ENCODE measurements at places on chromosomes 2 and 18. TPM values are rescaled to one million over a fixed set of nuclear protein-coding genes. Genes with fewer than 3 reads are reported as not detected.

- no peak for DNase-seq
Observed at GRCh38 chr2:176237456-176237855, 31.8 kb upstream of the MTX2 start.

- peak; percentile 58 for DNase-seq
Observed at GRCh38 chr2:145652571-145653545, 1132.9 kb upstream of the ZEB2 start.

DNA sequence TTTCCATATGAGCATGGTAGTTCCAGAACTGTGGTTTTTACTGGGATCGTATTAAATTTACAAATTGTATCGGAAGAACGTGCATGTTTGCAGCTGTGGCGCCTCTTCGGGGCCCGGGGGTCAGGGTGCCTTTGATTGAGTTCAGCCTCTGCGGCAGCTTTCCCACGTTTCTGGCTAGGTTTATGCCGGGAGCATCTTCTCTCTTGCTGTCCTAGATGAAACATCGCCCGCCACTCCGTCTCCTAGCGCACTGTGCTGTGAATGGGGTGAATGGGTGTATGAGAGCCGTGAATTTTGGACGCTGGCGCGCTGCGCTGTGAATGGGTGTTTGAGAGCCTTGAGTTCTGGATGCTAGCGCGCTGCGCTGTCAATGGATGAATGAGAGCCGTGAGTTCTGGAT, 12.3 kb downstream of the PDCD1 start:
- no peak for DNase-seq

DNA sequence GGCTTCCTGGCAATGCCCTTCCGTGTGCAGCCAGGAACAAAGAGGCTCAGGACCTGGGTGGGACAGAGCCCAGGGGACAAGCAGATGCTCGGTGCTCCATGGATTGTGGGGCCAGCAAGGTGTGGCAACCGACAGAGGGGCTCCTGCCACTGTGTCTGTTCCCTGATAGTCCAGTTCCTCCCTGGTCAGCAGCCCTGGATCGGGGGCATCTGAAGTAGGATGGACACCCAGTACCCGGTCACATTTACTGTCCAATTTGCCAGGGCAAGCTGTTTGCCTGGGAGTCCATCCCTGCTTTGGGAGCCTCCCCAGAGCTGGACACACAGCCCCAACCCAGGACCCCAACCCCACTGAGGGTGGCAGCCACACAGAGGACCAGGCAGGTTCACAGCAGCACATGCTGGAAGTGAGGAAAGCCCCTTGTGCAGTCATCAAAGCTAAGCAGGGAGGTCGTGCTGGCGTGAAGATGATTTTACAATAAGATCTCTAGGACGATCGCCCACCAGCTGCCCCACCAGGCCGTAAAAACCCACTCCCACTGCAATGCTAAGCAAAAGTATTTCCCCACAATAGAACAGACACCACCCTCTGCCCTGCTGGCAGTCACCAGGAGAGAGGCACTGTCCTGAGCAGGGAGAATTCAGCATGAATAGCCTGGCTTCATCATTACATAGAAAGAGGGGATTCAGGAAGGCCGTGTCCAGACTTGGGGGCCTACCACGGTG, 141.7 kb downstream of the NDUFA10 start:
- no peak for DNase-seq

DNA sequence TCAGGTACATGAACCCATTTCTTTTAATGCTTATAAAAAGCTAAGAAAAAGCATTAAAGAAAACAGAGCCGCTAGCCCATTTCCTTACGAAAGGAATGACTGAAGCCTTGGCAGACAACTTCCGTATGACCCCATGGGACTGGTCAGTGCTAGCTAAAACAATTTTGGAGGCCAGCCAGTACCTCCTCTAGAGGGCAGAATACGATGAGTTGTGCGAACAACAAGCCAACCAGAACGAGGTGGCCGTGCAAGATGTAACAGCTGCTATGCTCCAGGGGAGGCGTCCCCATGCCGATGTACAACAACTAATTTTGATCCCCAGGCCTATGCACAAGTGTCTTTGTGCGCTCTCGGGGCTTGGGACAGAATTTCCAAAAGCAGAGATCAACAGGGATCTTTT, 16.7 kb downstream of the MAP3K2 start:
- DNase-seq = no peak

GRCh38 chr18:79348066-79348465, 47.7 kb upstream of the NFATC1 start:
- DNase-seq = no peak

DNA sequence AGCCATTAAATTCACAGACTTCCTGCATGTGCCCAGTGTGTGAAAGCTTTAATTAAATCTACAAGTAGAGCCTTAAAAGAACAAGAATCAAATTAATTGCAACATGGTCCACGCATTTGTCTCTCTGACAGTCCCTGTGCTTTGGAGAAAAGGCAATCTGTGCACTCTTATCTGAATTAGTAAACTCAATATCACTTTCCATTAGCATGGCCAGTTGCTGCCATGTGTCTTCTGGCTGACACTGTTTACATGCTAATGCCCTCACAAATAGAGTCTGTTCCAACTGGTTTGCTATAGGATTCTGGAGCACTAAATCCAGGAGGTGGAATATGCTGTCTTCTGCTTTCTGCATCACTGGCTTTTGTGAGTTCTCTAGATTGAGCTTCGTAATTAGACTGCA, 434.5 kb upstream of the RAB12 start:
- DNase-seq = no peak

- DNase-seq = peak; percentile 49
Observed at GRCh38 chr2:191748528-191749180, 70.7 kb downstream of the NABP1 start.

DNA sequence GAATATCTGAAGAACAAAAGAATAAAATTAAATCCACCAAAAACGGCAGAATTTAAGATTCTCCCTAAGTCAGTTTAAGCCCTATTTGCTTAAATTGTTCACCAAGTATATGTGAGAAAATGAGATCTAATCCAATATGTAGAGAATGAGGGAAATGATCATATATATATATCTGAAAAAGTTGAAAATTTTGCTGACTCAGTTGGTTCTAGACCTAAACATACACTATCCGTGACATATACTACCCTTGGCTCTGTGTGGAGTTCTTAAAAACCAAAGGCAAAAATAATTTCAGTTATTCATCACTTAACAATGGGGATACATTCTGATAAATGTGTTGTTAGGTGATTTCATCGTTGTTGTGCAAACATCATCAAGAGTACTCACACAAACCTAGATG, 7.3 kb downstream of the SS18 start:
- DNase-seq = no peak

DNA sequence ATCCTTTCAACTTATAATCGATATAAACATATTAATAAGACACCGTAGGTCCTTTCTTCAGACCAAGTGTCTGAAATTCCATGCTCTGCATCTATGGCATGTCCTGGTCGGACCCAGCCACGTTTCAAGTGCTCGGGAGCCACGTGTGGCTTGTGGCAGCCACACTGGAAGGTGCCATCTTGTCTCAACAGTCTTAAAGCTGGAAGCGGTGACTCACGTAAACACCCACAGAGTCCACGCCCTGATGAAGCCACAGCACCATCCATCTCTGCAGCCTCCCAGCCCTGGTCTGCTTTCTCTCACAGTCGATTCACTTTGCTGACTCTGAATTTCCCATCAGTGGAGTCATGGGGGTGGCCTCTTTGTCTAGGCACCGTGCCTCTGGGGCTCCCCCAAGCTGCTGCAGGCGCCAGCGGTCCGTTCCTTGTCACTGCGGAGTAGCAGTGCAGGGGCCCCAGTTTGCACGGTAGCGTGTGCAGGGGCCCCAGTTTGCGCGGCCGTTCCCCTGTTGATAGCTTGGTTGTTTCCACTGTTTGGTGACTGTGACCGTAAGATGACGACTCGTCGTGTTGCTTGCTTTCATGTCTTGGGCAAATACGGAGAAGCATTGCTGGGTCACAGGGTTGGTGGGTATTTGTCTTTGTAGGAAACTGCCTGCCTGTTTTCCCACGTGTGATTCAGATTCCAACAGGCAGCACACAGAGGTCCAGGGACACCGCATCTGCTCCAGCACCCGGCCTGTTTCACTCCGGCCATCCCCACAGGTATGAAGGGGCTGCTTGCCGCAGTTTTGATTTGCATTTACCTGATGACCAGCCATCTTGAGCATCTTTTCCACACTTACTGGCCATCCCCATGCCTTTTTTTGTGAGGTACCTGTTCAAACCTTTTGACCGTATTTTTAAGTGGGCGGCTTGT, 240.3 kb downstream of the HDAC4 start:
- no peak for DNase-seq

DNA sequence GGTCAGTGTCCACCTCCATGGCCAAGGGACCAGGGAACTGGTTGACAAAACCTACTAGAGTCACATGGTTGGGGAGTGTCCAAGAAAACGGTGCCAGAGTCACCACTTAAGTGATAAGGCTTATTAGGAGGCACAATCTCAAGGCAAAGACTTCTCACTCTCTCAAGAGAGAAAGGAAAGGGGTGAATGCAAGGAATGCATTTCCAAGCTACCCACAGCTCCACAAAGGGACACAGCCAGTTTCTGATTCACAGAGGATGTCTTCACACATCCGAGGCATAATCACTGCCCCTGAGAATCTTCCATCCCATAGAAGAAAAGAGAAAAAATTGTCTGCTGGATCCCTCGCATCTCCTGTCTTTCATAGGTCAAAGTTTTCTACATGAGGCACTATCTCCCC, 269.3 kb downstream of the TNS1 start:
- no peak for DNase-seq

- no peak for DNase-seq
Observed at GRCh38 chr2:239496700-239497099, 95.9 kb upstream of the HDAC4 start.

The ARHGAP28 gene
- 0.05 TPM for total RNA-seq

The MSTN gene
- 1.2 TPM for total RNA-seq

The FNDC4 gene
- 3.1 TPM for total RNA-seq
